ENCODE measurements at places on chromosomes 5 and 9.

DNA sequence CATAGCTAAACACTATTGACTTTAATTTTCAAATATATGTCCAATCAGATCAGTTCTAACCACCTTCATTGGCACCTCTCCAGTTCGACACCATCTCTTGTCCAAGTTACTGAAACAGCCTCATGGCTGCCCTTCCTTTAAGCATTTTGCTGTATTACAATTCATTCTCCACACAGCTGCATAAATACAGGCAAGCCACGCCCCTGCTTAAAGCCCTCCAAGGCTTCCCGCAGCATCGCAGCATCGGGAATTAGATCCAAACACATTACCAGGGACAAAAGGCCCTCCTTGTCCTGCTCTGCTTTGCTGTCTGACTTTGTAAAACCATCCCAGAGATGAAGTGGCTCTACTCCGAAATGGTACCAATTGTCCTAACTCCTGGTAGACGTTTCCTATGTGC, 75.1 kb upstream of the RAI14 start:
- no peak overlapping the region for H3K27ac ChIP-seq
- H3K27me3 ChIP-seq: peaks cover 7% of the 10 kb centered on the region
- no peaks in the 10 kb centered on the region for H3K4me1 ChIP-seq
- H3K36me3 ChIP-seq: no peaks in the 10 kb centered on the region
- DNase-seq: no peak
- H3K4me3 ChIP-seq: no peak overlapping the region

DNA sequence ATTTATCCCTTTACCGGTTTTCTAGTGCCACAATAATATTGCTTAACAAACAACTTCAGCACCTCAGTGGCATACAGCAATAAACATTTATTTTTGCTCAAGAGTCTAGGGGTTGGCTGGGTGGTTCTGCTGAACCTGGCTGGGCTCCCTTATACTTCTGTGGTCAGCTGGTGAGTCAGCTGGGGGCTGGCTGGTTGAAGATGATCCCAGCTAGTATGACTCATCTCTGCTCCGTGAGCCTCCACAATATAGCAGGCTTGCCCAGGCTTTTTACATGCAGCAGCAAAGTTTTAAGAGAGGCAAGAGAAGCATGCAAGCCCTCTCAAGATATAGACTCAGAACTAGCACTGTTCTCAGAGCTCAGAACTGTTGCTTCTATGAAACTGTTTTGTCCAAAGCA, 523.5 kb upstream of the CLINT1 start:
- peaks cover 12% of the 10 kb centered on the region for H3K4me1 ChIP-seq
- no peak overlapping the region for H3K4me3 ChIP-seq
- peak; percentile 63 for DNase-seq
- no peaks in the 10 kb centered on the region for H3K36me3 ChIP-seq
- peak overlapping the region; percentile 39 for H3K27ac ChIP-seq

DNA sequence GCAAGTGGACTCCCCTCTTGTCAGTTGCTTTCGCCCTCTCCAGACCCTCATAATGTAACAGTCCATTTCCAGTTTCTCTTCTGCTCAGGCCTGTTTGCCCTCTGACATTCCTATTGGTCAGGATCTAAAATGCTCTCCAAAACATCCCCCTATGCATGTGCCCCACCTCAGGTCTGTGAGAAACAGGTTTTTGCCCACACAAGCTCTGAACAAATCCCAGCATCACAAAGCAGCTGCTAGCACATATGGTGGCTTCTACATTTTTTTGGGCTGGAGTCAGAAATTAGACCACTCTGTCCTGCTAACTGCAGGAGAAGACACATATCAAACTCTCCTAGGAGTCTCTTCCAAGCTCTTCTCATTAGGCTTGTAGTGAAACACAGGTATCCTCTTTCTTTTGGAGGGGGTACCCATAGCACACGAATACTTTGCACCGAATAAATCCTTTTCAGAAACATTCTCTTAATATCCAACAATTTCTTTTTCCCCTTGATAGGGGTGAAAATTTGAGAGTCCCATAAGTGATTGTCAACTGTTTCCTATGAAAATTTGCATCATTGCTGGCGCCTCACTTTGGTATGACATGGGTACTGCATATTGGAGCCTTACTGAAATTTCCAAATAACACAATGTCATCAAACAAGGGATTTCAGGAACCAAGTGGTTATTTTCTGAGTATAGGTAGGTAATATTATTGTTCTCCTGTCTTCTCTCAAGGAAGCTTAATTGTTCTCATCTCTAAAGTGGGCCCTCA, 19.3 kb upstream of the HSPA9 start:
- no peak for DNase-seq
- H3K27me3 ChIP-seq: no peaks in the 10 kb centered on the region
- peaks cover 42% of the 10 kb centered on the region for H3K4me1 ChIP-seq
- H3K27ac ChIP-seq: no peak overlapping the region
- H3K4me3 ChIP-seq: no peak overlapping the region

DNA sequence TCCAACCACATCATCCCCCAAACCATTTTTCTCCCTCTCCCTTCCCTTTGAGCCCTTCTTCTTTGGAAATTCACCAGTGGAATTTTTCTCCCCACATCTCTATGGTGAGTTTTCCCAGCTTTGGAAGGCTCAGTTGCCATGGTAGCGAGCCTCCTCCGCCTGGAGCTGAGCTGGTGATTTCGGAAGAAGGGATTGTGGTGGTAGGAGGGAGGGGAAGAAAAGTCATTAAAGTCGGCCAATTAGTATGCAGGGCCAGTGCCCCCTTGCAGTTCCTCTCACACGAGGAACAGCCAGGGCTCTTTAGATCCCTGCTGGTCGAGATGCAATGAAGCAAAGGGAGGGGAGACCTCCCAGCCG, 322.0 kb downstream of the NTRK2 start:
- no peaks in the 10 kb centered on the region for H3K4me1 ChIP-seq
- H3K27ac ChIP-seq: no peak overlapping the region
- DNase-seq: no peak
- H3K36me3 ChIP-seq: no peaks in the 10 kb centered on the region
- H3K27me3 ChIP-seq: no peaks in the 10 kb centered on the region
- H3K4me3 ChIP-seq: no peak overlapping the region

DNA sequence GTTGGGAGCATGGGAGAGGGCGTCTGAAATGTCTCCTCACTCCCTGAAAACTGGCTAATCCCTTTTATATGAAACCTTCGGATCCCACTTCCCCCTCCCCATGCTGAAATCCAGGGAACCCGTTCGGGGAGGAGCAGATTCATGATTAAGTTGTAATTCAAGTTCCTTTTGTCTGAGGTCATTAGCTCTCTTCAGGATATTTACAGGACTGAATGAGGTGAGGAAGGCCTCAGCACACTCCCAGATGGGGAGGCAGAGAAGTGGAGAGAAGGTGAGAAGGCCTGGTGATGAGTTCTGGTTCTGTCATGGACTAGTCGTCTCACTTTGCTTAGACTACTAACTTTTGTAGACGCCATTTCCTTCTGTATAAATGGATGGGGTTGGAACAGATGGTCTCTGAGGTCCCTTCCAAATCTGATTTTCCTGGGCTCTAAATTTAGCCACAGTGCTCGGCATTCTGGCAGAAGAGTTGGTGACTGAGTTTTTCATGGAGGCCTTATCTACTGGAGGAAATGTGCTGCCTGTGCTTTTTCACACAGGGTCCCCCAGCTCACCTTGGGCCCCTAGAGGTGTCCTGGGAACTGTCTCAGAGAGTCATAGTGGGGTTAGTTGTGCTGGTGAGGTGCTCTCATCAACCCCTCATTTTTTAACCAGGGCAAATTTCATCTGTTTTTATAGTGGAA, 62.3 kb downstream of the PRDM6 start:
- H3K4me1 ChIP-seq: no peaks in the 10 kb centered on the region
- no peaks in the 10 kb centered on the region for H3K36me3 ChIP-seq
- no peak overlapping the region for H3K27ac ChIP-seq
- H3K27me3 ChIP-seq: no peaks in the 10 kb centered on the region

GRCh38 chr5:4640795-4641194, 499.3 kb upstream of the ADAMTS16 start:
- H3K27ac ChIP-seq: peak overlapping the region; percentile 79
- DNase-seq: peak; percentile 32
- H3K27me3 ChIP-seq: no peaks in the 10 kb centered on the region
- H3K36me3 ChIP-seq: no peaks in the 10 kb centered on the region

GRCh38 chr5:90495146-90495545, 20.5 kb downstream of the POLR3G start:
- no peaks in the 10 kb centered on the region for H3K27me3 ChIP-seq
- DNase-seq: no peak
- no peak overlapping the region for H3K4me3 ChIP-seq
- no peak overlapping the region for H3K27ac ChIP-seq

DNA sequence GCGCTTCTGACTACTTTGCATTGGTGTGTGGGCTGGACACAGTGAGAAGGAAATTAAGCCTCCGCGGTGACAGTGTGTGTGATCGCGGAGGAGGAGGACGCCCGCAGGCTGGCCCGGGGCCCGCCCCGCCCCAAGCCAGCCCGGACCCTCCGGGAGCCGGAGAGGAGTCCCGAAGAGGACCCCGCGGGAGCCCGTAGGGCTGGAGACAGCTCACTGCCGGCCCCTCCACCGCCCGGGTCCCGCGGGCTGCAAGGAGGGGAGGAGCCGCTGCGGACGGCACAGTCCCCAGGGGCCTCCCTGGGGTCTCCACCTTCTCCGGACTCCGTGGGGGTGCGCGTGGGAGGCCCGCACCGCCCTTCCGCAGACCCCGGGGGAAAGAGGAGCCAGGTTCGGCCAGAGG, 146.4 kb upstream of the ERCC6L2 start:
- H3K27me3 ChIP-seq: peaks cover 3% of the 10 kb centered on the region
- H3K36me3 ChIP-seq: no peaks in the 10 kb centered on the region
- no peak for DNase-seq

- no peak overlapping the region for H3K27ac ChIP-seq
- no peak overlapping the region for H3K4me3 ChIP-seq
- no peaks in the 10 kb centered on the region for H3K36me3 ChIP-seq
- no peak for DNase-seq
- H3K4me1 ChIP-seq: no peaks in the 10 kb centered on the region
- peaks cover 10% of the 10 kb centered on the region for H3K27me3 ChIP-seq
Measured at GRCh38 chr5:58929726-58930125, 346.9 kb downstream of the RAB3C start.

DNA sequence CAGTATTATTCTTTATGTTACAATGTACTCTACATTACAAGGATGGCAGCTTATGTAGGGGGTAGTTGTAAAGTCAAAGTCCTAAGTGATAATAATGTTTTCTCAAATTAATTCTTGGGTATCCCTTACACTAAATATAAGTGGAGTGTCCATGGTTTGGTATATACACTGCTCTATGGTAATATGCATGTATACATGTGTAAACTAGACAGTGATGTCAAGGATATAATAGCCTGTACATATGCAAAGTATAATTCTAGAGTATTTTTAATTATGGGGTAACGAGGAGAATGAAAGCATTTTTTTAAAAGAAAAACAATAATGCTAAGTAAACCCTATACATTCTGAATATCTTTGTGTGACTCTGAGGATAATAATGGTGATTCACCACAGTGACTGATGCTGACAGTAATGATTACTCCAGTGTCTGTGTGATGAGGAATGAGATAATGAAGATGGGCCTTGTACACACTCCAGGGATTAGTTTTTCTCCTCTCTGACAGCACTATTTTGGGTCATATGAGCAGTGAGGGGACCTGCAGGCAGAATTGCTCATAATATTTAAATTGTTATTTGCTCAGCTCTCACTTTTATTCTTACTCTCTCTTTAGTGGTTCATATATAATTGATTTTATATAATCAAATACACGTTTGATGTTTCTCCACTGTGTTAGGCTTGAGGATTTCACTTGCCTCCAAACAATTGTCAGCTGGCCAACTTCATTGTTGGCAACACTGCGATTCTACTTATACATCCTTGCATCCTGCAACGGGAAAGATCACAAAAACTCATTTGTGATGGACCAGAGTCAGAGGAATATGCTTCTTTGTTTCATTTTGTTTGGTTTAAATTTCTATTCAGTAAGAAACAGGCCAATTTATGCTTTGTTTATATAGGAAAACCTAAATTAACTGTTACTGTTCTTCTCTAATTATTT, 88.2 kb downstream of the NREP start:
- no peaks in the 10 kb centered on the region for H3K36me3 ChIP-seq
- no peaks in the 10 kb centered on the region for H3K4me1 ChIP-seq
- no peak overlapping the region for H3K27ac ChIP-seq
- H3K4me3 ChIP-seq: no peak overlapping the region
- H3K27me3 ChIP-seq: no peaks in the 10 kb centered on the region

DNA sequence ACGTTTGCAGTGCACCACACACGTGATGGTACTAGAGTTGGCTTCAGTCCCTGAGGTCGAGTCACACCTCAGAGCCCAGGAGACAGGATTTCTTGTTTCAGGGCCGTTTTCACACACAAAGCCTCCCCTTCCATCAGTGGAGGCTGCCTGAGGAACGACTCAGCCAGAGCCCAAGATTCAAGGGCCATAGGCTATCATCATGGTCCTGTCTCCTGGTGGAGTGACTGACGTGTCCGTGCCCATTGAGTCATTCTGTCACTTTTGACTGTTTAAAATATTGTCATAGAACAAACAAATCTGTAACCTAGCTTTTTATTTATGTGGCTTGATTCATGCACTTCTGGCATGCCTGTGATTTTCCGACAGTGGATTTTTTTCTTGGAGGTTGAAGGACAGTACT, 28.3 kb downstream of the CAMK2A start:
- no peak overlapping the region for H3K27ac ChIP-seq
- peaks cover 3% of the 10 kb centered on the region for H3K27me3 ChIP-seq
- H3K4me3 ChIP-seq: no peak overlapping the region
- no peaks in the 10 kb centered on the region for H3K36me3 ChIP-seq

Data from DND-41 (cell line).